ENCODE measurements at places on chromosomes 7 and 10. TPM values are rescaled to one million over a fixed set of nuclear protein-coding genes. Genes with fewer than 3 reads are reported as not detected.
A peak's percentile ranks its signal among the peaks of the same experiment; 100 is the strongest.

DNA sequence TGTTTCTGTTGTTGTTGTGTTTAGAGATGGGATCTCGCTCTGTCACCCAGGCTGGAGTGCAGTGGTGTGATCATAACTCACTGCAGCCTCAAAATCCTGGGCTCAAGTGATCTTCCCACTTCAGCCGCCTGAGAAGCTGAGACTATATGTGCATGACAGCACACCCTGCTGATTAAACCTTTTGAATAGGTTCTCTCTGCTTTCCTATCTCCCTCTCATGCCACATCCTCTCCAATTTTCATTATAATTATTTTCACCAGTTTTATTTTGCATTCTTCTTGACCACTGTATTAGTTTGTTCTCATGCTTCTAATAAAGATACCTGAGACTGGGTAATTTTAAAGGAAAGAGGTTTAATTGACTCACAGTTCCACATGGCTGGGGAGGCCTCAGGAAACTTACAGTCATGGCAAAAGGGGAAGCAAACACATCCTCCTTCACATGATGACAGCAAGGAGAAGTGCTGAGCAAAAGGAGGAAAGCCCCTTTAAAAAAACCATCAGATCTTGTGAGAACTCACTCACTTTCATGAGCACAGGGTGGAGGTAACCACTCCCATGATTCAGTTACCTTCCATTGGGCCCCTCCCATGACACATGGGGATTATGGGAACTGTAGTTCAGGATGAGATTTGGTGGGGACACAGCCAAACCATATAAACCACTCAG, 12.9 kb downstream of the AGK start:
- DNase-seq, result no peak

The POLR2J3 gene
- total RNA-seq, result 12.6 TPM

The NOS3 gene
- total RNA-seq, result 0.39 TPM

GRCh38 chr10:95314192-95314918, 23.6 kb upstream of the PDLIM1 start:
- DNase-seq, result no peak

The PRKCQ gene
- total RNA-seq, result not detected

The ADRB1 gene
- not detected for total RNA-seq

The PNLIPRP2 gene
- total RNA-seq, result not detected

DNA sequence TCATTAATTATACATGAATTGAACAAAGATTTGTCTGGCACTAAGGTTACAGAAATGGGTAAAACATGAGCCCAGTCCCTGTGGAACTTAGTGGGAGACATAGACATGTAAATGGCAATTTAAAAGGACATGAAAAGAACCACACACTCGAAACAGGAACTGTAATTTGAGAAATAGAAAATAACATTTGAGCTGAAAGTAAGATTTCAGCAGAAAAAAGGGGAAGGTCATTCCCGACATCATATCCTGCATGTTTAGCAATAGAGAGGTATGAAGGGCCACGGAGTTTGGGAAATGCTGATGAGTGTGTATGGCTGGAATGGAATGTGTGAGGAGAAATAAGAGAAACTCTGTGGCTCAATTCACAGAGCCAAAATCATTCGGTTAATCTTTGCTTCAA, 175.4 kb upstream of the AHR start:
- peak; percentile 56 for DNase-seq

DNA sequence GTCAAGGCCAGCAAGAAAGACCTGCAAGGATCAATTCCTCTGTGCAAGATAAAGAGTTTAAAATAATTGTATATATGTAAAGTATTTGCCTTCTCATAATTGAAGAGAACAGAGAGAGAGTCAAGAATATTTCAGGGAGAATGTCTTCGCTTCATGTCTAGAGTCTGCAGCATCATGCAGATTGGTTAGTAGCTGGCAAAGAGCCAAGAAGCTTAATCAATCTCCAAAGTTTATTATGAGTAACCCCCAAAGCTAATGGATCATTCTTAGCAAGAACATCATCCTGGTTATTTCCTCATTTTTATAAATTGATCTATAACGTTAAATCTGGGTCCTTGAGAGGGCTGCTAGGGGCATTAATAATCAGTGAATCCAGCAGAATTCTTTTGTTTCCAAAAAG, 38.9 kb upstream of the CTBP2 start:
- no peak for DNase-seq
